ENCODE measurements at places on chromosomes 16 and 17.

- no peak for DNase-seq
These were observed 344.5 kb upstream of the EEF2KMT start for GRCh38 chr16:5442054-5442453.

- no peak for DNase-seq
These were observed 213.3 kb upstream of the AXIN2 start for GRCh38 chr17:65774787-65775186.

GRCh38 chr16:87930456-87930855 is 5.9 kb downstream of the CA5A start:
- no peak for DNase-seq

DNA sequence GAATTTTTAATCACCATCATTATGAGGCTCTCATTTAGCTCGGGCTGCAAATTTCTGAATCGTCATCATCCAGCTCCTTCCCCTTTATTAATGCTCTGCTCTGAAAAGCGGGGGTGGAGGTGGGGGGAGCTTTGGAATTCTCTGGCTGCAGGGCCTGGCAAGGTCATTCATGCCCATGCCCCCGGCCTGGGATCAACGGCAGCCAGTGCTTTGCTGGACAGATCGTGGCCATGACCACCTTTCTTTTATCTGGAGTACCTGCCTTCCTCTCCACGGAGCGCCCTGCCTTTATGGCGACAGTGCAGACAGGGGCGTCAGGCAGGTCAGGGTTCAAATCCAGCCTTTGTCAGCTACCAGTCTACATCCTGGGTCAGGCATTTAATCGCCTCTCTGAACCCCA is 5.1 kb upstream of the CPSF4L start:
- no peak for DNase-seq

GRCh38 chr17:75869282-75870141 is 8.9 kb downstream of the TRIM47 start:
- no peak for DNase-seq

DNA sequence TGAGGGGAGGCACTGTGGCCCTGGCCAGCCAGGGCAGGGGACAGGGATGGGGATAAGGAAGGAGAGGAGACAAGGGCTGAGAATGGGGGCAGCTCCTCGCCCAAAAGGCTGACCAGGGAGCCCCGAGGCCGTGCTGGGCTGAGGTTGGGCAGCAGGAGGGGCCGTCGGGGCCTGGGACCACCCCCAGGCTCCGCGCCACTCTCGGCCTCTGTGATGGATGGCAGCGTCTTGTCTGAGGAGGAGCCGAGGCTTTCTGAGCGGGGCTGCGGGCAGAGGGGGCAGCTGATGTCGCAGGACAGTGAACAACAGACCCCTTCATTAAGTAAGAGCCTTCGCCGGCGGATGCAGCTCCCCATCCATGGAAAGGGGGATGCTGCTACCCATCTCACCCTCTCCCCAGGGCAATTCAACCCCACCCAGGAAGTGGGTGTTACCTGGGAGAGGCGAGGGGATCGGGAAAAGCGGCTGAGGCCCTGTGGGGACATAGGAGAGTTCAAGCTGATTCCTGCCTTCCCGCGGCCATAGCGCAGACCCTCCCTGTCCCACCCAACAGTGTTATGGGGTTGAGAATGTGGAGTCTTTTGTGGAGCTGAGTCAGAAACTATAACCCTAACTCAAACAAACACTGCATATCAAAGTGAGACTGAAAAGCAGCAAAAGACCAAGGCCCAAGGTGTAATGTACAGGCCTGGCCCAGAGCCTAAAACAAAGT is 9.1 kb upstream of the RAB5C start:
- DNase-seq: no peak

DNA sequence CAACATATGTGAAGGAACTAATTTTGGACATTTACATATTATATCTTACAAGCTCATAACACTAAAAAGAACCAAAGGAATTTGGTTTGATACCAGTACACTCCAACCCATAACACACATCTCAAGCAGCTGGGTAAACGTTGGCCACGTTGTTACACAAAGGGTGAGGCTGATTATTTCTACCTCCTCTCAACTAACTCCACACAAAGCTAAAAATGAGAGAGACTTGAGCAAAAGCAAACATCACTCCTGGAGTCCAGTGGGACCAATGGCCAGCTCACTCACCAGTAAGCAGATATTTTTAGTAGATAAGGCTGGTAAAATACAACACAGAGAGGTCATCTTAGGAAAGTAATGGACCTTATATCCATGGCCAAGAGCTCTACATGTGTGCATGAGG is 207.6 kb downstream of the MRTFB start:
- no peak for DNase-seq

GRCh38 chr17:48799069-48799723 is 17.8 kb downstream of the TTLL6 start:
- no peak for DNase-seq

DNA sequence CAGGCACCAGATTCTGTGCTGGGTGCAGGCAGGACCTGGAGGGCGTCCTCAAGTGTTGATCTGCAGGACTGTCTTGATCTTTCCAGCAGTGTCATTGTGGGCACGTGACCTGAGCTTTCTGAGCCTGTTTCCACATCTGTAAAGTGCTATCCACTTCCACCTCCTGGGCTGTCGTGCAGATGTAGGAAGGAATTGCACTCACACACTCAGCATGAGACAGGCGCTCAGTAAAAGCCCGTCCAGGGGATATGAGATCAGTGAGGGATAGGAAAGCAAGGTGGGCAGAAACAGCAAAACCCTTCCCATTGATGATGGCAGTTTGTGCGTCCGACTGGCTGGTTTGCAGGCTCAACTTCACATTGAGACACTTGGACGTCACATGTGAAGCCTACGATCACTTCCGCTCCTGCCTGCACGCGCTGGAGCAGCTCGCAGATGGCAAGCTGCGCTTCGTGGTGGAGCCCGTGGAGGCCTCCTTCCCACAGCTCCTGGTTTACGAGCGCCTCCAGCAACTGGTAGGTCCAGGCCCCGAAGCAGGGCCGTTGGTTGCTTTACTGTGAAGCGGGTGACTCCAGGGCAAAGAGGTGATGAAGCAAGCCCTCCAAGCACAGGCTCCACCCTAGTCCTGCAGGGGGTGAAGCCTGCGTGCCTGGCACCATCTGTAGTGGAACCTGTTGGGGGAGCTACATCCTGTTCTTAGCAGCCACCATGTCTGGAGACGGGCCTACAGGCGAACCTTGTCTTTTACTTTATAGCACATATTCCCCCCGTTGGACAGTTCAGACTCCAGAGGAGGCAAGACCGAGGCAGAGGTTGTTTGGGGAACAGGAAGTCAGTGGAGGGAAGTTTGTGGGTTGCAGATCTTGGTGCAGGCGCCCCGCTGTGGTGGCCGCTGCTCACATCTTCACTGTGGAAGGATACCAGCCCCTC is 23.0 kb downstream of the METTL22 start:
- DNase-seq: no peak

DNA sequence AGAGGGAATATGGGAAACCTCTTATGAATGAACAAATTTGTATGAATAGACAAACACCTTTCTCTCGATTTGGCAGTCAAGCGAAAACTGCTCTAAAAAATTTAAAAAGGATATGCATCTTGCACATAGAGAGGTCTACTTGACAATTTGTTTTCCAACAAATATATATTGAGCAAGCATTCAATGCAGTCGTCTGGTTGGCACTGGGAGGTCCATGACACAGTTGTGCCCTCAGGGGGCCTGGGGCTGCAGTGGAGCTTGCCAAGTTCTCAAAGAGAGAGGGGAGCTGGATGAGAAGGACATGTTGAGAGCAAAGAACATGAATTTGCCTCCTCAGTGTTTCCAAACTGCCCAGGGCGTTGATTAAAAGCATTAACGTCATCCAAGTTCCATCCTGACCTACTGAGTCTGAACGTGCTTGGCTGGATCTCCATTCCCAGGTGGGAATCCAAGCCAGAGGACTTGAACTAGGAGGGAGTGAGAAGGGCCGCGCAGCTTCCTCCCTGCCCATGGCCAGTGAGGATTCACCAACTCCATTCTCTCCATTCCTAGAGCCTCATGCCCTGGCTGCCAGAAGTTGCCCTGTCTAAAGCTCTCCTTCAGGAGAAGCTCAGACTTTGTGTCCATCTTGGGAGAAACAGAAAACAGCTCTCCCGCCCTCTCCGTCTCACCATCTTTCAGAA is 24.5 kb downstream of the TBX2 start:
- no peak for DNase-seq

GRCh38 chr17:72258711-72259110 is 137.9 kb downstream of the SOX9 start:
- no peak for DNase-seq

- DNase-seq: no peak
These were observed 1.9 kb downstream of the TRAP1 start for GRCh38 chr16:3715430-3715829.

GRCh38 chr17:3915581-3915994 is 677 bp downstream of the P2RX1 start:
- no peak for DNase-seq

GRCh38 chr16:49833085-49833484 is 22.8 kb downstream of the ZNF423 start:
- no peak for DNase-seq

GRCh38 chr17:16427020-16427419 is 11.6 kb downstream of the TRPV2 start:
- DNase-seq: no peak

DNA sequence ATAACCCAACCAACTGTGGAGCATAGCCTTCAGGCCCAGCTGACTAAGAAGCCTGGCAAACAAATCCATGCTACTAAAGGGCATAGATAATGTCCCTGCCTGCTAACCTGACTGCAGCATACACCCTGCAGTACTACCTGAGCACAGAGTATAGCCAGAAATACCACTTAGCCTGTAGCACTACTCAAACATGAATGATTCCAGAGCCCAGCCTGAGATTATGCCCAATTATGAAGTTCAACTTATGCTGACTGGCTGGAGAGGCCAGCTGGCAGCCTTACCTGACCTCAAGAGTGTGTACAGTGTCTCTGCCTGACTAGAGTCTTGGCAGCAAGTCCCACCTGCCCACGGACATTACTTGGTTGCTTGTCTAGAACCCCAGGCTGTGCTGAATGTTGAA is 1265.3 kb downstream of the CDH11 start:
- DNase-seq: no peak

GRCh38 chr16:82880346-82880745 is 253.6 kb downstream of the CDH13 start:
- no peak for DNase-seq

DNA sequence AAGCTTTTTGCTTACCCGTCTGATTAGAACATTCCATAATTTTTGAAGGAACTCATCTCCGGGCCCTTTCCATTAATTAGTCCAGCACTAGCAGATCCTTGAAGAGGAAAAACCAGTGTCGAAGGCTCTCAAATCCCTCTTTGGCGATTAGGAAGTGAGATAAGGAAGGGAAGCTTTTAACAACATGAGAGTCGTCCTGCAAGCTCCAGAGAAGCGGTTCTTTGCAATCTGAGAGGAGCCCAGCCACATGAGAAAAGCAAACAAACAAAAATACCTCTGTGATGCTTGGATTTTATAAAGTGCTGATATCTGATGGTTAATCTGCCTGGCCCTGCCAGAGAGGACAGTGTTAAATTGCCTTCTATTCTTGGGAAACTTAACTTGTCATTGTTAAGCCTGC is 339.8 kb upstream of the SALL1 start:
- DNase-seq: no peak

DNA sequence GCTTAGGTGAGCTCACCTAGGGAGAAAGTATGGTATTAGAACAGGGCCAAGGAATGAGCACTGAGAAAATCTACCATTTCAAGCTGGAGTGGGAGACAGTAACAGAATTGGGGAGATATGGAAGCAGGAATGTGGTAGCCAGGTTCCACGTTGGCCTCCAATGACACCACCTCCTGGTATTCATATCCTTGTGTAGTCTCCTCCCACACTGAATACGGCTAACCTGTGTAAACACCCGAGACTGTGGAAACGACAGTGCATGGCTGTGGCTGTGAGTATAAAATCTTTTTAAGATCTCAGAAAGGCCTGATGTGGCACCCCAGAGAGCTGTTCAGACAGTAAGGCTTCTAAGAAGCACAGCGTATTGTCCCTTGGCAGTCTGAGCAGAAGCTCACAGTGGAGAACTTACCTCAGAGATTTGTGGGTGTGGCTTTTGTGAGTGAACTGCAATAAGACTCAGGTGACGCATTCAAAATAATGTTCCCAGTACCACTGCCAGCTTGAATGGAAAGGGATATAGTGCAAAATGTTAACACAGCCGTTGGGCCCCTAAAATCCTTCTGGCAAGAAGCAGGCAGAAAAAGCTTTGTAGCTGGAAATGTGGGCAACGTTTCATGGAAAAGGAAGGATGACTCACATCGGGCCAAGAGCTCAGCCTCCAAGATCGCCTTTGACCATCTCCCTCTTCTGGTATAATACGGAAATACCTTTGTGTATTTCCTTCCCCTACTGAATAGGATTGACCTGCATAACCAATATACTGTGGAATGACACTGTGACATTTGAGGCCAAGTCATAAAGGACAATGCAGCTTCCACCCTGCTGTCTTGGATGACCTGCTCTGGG is 14.4 kb downstream of the SDR42E1 start:
- no peak for DNase-seq
